Activated effector memory CD4-positive, alpha-beta T cell treated with Interleukin-2 at 50 U/mL for 16 hours (primary cell): ENCODE measurements at places on chromosomes 13 and 19.

GRCh38 chr13:50651922-50652321, 191.6 kb downstream of the DLEU7 start:
- DNase-seq = no peak

- no peak for DNase-seq
Measured at GRCh38 chr13:85582890-85583289, 216.3 kb downstream of the SLITRK6 start.

DNA sequence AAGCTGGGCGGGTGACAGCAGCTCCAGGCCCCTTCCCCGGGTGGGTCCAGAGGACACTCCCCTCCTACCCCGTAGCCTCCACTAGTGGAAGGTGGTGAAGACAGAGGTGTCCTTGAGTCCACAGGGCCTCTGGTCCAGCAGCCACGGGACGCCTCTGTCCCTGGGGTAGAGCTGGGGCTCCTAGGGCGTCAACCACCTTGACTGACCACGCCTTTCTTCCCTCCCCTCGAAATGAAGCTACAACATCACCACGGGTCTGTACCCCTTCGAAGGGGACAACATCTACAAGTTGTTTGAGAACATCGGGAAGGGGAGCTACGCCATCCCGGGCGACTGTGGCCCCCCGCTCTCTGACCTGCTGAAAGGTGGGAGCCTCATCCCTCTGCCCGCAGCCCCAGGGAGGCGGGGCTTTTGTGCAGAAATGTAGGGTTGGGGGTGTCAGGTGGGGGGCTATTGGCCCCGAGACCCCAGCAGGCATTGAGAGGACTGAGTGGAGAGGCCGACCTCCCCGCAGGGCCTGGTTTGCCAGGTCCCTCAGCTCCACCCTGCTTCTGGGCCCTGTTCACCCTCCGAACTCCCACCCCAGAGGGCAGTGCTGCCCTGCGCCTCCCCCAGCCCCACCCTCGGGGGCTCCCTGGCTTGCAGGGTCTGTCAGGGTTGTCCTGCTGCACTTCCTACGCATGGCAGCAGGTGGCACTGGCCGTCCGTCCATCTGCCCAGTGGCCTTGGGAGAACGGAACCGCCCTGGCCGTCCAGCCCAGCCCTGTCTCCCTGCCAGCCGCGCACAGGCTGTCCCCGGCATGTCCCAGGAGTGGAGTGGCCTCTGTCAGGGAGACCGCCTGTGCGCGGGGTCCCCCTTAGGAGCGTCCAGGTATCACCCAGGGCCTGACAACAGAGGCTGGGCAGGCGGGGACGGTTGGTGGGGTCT, 15.7 kb downstream of the STK11 start:
- no peak for DNase-seq

GRCh38 chr13:80341756-80342370, 937 bp upstream of the SPRY2 start:
- no peak for DNase-seq

DNA sequence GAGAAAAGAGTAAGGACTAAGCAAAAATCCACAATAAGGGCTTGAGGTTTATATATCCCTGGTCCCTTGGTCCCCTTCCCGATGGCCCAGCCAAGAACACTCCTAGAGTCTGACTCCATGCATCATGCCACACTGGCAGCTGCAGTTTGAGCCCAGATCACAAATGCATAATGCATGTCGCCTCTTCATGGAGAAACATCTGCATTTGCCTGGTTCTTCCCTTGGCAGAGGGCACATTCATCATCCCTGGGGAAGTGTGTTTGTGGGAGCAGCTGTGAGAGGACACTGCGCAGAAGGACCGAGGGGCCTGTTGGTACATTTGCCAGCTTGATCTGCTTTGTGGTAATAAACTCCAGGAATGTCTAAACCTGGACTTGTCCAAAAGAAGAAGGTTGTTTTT, 731.8 kb downstream of the FGF9 start:
- DNase-seq = no peak

DNA sequence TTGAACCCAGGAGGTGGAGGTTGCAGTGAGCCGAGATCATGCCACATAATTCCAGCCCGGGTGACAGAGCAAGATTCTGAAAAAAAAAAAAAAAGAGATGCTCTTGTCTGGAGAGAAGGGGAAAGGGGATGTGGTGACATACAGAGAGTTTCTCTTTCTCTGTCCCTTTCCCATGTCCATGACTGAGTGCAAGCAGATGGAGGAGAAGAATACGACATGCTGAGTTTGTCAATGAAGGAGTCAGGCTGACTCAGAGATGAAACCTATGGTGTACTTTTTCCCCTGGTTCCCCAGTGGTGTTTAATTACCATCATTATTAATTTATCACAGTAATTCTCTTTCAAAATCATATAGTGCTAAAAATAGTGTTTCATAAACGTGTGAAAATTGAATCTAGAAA, 448.8 kb downstream of the FOXO1 start:
- no peak for DNase-seq

GRCh38 chr19:632579-633067, 714 bp downstream of the POLRMT start:
- DNase-seq = no peak

DNA sequence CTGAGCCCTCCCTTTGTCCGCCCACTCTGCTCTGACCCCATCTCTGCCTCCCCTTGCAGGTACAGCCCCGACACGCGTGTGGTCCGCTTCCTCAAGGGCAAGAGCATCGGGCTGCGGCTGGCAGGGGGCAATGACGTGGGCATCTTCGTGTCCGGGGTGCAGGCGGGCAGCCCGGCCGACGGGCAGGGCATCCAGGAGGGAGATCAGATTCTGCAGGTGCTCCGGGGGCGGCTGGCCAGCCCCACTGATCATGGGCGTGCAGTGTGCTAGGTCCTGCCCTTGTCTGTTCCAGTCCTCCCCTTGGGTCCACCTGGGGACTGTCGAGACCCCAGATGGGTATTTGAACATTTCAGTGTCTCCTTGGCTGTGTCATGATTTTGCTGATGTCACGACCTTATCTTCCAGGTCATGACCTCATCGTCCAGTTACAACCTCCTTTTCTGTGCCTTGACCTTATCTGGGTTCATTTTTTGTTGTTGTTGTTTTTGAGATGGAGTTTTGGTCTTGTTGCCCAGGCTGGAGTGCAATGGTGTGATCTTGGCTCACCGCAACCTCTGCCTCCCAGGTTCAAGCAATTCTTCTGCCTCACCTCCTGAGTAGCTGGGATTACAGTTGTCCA, 25.3 kb downstream of the APBA3 start:
- DNase-seq = no peak

GRCh38 chr13:19759669-19760068, 23.1 kb downstream of the PSPC1 start:
- no peak for DNase-seq

- no peak for DNase-seq
Measured at GRCh38 chr19:28494461-28494860, 718.5 kb downstream of the UQCRFS1 start.

DNA sequence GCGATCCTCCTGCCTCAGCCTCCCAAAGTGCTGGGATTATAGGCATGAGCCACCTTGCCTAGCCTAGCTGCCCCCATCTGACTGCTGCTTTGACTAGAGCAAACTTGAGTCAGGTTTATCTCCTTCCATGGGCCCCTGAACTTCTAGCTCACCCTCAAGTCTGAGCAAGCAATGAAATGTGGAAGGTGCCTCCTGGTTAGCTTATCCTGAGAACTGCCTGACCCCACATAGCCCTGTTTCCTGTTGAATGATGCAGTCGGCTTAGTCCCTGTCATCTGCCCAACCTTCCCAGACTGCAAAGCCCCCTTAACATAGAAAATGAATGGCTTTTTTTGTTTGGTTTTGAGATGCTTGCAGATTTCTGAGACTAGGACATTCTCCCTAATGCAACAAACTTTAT, 8.9 kb upstream of the TMEM160 start:
- DNase-seq = no peak

DNA sequence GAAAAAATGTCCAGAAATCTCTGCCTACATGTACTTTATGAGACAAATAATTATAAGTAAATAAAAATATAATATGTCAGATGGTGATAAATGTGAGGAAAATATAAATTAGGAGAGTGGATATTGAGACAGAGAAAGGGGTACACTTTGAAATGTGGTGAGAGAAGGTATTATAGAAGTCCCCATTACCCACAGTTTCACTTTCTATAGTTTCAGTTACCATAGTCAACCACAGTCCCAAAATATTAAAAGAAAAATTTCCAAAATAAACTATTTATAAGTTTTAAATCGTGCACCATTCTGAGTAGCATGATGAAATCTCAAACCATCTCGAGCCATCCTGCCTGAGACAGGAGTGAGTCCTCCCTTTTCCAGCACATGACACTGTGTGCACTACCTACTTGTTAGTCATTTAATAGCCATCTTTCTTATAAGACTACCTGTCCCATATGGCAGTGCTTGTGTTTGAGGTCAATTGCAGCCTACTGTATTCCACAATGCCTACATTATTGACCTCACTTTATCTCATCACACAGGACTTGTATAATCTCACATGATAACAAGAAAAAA, 653.7 kb downstream of the DACH1 start:
- DNase-seq = no peak

- DNase-seq = no peak
Measured at GRCh38 chr19:38060331-38060730, 153.3 kb downstream of the SIPA1L3 start.
